ENCODE measurements at places on chromosomes 16 and 17.

DNA sequence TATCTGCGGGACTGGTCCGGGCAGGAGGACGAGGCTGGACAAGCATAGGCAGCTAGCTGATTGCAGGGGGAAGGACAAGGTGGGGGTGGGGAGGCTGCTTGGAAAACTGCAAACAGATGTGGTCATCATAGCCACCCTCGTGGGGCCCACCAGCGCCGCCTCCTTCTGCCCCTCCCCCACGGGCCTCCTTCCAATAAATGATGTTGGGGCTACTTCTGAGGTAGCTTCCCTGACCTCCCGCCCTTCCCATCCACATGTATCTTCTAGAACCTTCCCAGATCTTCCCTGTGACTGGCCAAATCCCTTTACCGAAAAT is 12.3 kb upstream of the CDC42EP4 start:
- DNase-seq, result no peak

GRCh38 chr17:2712300-2713043 is 908 bp upstream of the CLUH start:
- DNase-seq, result no peak

GRCh38 chr16:31872201-31872600 is 1.4 kb upstream of the ZNF267 start:
- DNase-seq, result no peak

GRCh38 chr17:65324611-65325342 is 187.6 kb downstream of the RGS9 start:
- DNase-seq, result no peak

- no peak for DNase-seq
Observed at GRCh38 chr16:84166796-84167695, 19.8 kb downstream of the TAF1C start.

DNA sequence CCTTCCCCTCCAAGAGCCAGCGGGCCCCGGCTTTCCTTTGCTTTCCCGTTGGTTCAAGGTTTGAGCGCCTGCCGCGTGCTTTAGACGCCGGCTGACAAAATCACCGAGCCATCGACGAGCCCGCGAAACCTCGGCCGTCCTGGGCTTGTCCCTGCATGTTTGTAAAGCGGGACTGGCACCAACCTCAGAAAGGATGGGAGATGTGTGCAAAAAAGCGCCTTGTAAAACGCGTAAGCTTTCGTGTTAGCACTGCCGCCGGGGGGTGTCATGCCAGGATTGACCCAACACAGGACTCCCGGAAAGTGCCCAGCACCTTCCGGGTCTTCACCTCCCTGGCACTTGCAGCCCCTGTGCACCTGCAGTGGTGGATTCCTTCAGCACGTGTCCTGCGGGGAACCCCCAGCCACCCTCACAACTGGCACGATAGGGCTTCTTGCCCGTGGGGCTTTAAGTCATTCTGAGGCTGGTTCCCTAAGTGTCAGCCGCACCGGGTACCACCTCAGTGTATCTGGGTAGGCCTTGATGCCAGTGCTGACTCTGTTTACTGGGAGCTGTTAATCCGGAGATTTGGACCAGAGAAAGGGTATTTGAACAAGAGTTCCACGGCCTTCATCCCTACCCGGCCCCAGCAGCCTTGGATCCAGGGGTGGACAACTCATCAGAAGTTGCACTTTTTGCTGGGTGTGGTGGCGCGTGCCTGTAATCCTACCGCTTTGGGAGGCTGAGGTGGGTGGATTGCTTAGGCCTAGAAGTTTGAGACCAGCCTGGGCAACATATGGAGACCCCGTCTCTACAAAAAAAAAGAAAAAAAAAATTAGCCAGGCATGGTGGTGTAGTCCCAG is 817 bp downstream of the NDUFAF8 start:
- DNase-seq, result no peak

- DNase-seq, result no peak
Observed at GRCh38 chr16:80899809-80900592, 95.6 kb upstream of the CDYL2 start.

GRCh38 chr16:77888871-77889270 is 100.5 kb downstream of the VAT1L start:
- no peak for DNase-seq
